ENCODE measurements at places on chromosomes 5 and 9. TPM values are rescaled to one million over a fixed set of nuclear protein-coding genes. Genes with fewer than 3 reads are reported as not detected.

SPATA31A5 gene
- not detected for total RNA-seq

RASA1 gene
- 30.7 TPM for total RNA-seq

TSSK1B gene
- total RNA-seq: not detected

ST8SIA4 gene
- 40.1 TPM for total RNA-seq

SAXO1 gene
- not detected for total RNA-seq

CNTNAP3B gene
- 0.15 TPM for total RNA-seq

DCTN4 gene
- total RNA-seq: 46.8 TPM

HCN1 gene
- not detected for total RNA-seq

ABLIM3 gene
- not detected for total RNA-seq

PCDHGA4 gene
- total RNA-seq: not detected

GRCh38 chr5:171647904-171648260 is 137.7 kb upstream of the SMIM23 start:
- no peaks in the 10 kb centered on the region for H3K27me3 ChIP-seq
- no peak for DNase-seq
- H3K36me3 ChIP-seq: no peaks in the 10 kb centered on the region
- H3K4me1 ChIP-seq: no peaks in the 10 kb centered on the region

DNA sequence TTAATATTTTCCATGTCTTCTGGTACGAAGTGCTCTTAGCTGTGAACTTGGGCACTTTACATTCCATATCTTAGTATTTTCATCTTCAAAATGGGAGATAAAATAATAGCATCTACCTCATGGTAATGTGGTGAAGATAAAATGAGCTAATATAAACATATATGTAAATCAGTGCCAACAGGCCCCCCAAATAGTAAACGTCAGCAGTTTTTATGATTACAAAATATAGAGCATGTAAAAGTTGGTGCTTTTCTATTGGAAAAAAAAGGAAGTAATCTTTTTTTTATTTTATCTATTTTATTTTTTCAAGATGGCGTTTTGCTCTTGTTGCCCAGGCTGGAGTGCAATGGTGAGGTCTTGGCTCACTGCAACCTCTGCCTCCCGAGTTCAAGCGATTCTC is 291.1 kb upstream of the PRDM9 start:
- no peaks in the 10 kb centered on the region for H3K36me3 ChIP-seq
- H3K27me3 ChIP-seq: no peaks in the 10 kb centered on the region
- no peak for DNase-seq
- H3K27ac ChIP-seq: no peak overlapping the region

GRCh38 chr9:133978899-133979272 is 13.2 kb downstream of the VAV2 start:
- H3K27me3 ChIP-seq: no peaks in the 10 kb centered on the region
- no peaks in the 10 kb centered on the region for H3K36me3 ChIP-seq
- no peak overlapping the region for H3K27ac ChIP-seq

DNA sequence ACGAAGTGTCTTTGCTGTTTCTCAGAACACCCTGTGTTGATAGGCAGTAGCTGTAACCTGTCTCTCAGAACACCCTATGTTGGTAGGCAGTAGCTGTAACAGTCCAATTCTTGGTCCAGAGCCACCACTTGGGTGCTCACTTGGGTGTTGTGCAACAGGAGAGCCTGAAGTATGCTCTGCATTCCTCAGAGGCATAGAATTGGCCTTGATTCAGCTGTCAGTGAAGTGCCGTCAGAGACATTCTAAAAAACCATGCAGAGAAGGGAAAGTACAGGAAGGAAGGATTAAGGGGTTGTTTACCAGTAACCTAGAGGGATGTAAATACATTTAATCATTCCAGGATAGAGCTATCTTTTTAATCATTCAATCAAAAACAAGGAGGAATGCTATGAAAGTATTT is 231.2 kb downstream of the ARRDC3 start:
- no peaks in the 10 kb centered on the region for H3K4me1 ChIP-seq
- H3K27ac ChIP-seq: no peak overlapping the region
- no peaks in the 10 kb centered on the region for H3K36me3 ChIP-seq
- H3K27me3 ChIP-seq: no peaks in the 10 kb centered on the region
- H3K4me3 ChIP-seq: no peak overlapping the region

DNA sequence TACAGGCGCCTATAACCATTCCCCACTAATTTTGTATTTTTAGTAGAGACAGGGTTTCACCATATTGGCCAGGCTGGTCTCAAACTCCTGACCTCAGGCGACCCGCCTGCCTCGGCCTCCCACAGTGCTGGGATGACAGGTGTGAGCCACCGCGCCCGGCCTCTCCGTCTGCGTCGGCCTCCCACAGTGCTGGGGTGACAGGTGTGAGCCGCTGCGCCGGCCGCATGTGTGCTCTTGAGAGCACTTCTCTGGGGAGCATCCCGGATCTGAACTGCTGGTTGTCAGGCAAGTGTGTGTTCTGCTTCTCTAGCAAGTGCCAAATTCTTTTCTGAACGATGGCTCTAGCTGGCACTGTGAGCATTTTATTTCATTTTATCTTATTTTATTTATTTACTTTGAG is 3.7 kb upstream of the ENTPD2 start:
- H3K36me3 ChIP-seq: no peaks in the 10 kb centered on the region
- H3K4me1 ChIP-seq: peaks cover 4% of the 10 kb centered on the region
- DNase-seq: no peak
- no peak overlapping the region for H3K27ac ChIP-seq
- H3K27me3 ChIP-seq: no peaks in the 10 kb centered on the region

GRCh38 chr5:73835726-73836125 is 209.7 kb downstream of the ARHGEF28 start:
- no peaks in the 10 kb centered on the region for H3K27me3 ChIP-seq
- H3K36me3 ChIP-seq: no peaks in the 10 kb centered on the region
- no peak overlapping the region for H3K27ac ChIP-seq
- H3K4me3 ChIP-seq: no peak overlapping the region
- H3K4me1 ChIP-seq: no peaks in the 10 kb centered on the region

DNA sequence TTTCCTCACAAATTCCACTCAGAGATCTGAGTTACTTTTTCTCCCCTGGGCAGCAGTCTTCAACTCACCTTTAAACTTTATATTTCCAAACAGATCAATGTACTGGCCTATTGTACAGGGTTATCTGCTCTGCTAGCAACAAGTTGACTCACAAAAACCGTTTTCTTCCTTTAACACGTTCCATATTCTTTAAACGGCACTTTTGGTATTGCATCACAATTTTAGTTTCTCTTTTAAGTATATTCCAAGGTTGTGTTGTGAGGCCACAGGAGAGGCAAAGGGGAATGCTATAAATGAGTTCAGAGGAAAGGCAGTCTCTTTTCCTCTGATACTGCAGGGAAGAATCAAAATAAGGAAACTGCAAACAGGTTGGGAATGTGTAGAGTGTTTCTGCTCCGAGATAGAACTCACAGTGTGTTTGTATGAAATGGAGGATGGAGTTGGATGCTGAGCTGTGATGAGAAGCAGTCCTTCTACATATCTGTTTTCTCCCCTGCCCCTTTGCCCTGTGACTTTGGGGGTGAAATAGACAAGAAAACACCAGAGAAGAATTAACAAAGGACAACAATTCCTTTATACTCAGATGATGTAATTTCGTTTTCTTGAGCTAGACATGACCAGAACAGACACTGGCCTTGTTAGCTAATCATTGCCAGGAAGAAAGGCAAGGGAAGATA is 9.9 kb upstream of the ALDOB start:
- no peak overlapping the region for H3K27ac ChIP-seq
- H3K4me3 ChIP-seq: no peak overlapping the region
- H3K27me3 ChIP-seq: no peaks in the 10 kb centered on the region
- no peaks in the 10 kb centered on the region for H3K4me1 ChIP-seq
- H3K36me3 ChIP-seq: no peaks in the 10 kb centered on the region

DNA sequence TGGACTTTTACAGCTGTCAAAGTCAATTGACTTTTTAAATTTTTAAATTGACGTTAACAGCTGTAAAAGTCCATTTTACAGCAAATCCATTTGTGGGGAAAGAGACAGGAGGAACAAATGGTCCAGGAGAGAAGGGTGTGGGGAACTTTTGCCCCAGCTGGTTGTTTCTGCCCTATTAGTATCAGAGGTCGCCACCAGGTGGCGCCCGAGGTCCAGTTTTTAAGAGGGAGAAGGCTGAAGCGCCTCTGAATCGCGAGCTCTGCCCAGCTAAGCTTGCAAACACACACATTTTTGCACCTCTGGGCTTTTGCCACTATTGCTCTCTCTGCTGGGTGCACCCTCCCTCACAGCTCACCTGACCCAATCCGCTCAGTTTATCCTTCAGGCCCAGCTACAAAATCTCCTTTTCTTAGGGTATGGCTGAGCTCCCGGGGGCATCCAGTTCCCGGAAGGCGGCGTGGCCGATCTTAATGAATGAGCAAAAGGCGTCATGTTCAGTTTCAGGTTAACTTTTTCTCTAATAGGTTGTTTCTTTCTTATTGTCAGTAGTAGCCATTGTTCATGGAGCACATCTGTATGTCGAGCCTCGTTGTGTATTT is 6.3 kb upstream of the TTLL11 start:
- no peaks in the 10 kb centered on the region for H3K27me3 ChIP-seq
- no peak overlapping the region for H3K27ac ChIP-seq
- H3K4me3 ChIP-seq: no peak overlapping the region
- DNase-seq: peak; percentile 79
- no peaks in the 10 kb centered on the region for H3K36me3 ChIP-seq

DNA sequence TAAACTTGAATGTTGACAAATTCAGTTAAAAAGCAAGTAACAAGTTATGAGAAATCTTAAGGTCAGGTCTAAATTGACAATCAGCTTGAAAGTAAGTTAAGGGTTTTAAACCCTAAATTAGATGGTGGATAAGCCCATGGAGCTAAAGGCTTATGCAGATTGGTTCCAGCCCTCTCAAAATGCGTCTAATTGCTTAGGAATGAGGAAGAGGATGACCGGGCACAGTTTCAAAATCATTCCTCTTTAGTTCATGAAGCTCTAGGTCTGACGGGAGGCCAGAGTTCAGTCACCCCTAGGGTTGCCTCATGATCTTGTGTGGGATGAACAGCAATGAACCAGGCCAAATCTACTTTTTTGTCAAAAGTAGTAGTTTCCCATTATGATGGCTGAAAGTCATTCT is 75.4 kb downstream of the SLC38A9 start:
- no peak overlapping the region for H3K4me3 ChIP-seq
- no peak for DNase-seq
- no peaks in the 10 kb centered on the region for H3K4me1 ChIP-seq
- H3K27me3 ChIP-seq: no peaks in the 10 kb centered on the region
- no peak overlapping the region for H3K27ac ChIP-seq
- H3K36me3 ChIP-seq: peaks cover 5% of the 10 kb centered on the region

GRCh38 chr5:98414938-98415337 is 358.5 kb upstream of the RGMB start:
- no peaks in the 10 kb centered on the region for H3K27me3 ChIP-seq
- H3K4me3 ChIP-seq: no peak overlapping the region
- no peak for DNase-seq
- H3K4me1 ChIP-seq: no peaks in the 10 kb centered on the region

- H3K27me3 ChIP-seq: no peaks in the 10 kb centered on the region
- no peak overlapping the region for H3K27ac ChIP-seq
- DNase-seq: no peak
Measured at GRCh38 chr5:127418974-127419682, 98.3 kb upstream of the PRRC1 start.

- DNase-seq: no peak
- H3K4me3 ChIP-seq: no peak overlapping the region
- no peak overlapping the region for H3K27ac ChIP-seq
- no peaks in the 10 kb centered on the region for H3K4me1 ChIP-seq
- H3K27me3 ChIP-seq: no peaks in the 10 kb centered on the region
- H3K36me3 ChIP-seq: no peaks in the 10 kb centered on the region
Measured at GRCh38 chr9:28464481-28465216, 891.4 kb upstream of the C9orf72 start.

- H3K4me3 ChIP-seq: no peak overlapping the region
- no peaks in the 10 kb centered on the region for H3K27me3 ChIP-seq
- no peak overlapping the region for H3K27ac ChIP-seq
- H3K4me1 ChIP-seq: no peaks in the 10 kb centered on the region
Measured at GRCh38 chr9:110125207-110125751, 82.7 kb downstream of the C9orf152 start.

GRCh38 chr9:92180669-92181181 is 65.5 kb upstream of the SPTLC1 start:
- H3K27me3 ChIP-seq: no peaks in the 10 kb centered on the region
- no peak for DNase-seq
- H3K27ac ChIP-seq: no peak overlapping the region
- no peak overlapping the region for H3K4me3 ChIP-seq

DNA sequence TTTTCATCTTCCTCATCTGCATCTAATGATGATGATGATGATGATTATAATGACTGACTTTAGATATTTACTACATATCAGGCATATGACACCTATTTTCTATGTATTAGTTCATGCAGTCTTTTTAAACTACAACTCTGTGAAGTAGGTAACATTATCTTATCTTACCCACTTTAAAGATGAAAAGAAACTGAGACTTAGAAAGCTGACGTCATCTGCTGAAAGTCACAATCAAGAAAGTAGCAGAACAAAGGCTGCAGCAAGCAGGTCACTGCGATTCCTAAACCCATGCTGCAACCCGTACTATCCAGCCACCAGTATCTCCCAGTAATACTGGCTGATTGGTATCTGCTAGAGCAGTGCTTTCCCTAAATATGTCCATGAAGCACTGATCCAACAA is 40.1 kb upstream of the INSYN2B start:
- peaks cover 11% of the 10 kb centered on the region for H3K36me3 ChIP-seq
- no peak overlapping the region for H3K4me3 ChIP-seq
- no peak for DNase-seq
- no peak overlapping the region for H3K27ac ChIP-seq
- no peaks in the 10 kb centered on the region for H3K27me3 ChIP-seq

DNA sequence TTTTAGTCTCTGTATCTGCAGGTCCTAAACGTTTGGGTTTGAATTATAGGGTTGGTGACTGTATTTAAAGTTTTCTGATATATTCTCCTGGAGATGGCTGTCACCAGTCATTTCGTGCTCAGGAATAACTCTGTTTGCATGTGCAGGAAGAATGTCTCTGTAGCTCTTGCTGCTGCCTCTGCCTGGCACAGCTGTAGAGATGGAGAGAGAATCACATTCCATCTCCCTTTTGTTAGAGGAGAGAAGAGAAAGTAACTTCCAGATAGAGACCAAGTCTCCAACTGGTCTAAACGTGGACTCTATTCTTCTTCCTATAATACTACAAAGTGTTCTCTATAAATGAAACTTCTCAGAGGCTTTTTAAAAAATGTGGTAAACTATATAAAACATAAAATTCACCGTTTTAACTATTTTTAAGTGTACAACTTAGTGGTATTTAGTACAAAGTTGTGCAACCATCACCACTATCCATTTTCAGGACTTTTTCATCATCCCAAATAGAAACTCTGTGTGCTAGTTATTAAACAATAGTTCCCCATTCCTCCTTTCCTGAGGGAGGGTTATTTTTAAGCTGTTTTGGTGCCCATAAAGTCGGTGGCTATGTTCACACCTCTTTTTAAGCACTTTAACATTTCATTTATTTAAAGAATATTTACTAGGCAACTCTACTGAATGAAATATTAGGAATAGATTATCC is 20.7 kb upstream of the STARD4 start:
- H3K4me3 ChIP-seq: no peak overlapping the region
- H3K27me3 ChIP-seq: no peaks in the 10 kb centered on the region
- no peaks in the 10 kb centered on the region for H3K36me3 ChIP-seq
- no peak for DNase-seq
- no peak overlapping the region for H3K27ac ChIP-seq

GRCh38 chr5:39702928-39703327 is 278.1 kb upstream of the DAB2 start:
- H3K27me3 ChIP-seq: no peaks in the 10 kb centered on the region
- no peaks in the 10 kb centered on the region for H3K36me3 ChIP-seq
- no peaks in the 10 kb centered on the region for H3K4me1 ChIP-seq
- H3K27ac ChIP-seq: no peak overlapping the region

GRCh38 chr9:129336601-129337331 is 158.7 kb upstream of the IER5L start:
- H3K36me3 ChIP-seq: no peaks in the 10 kb centered on the region
- peak overlapping the region; percentile 74 for H3K4me3 ChIP-seq
- DNase-seq: peak; percentile 35
- no peaks in the 10 kb centered on the region for H3K27me3 ChIP-seq
- no peak overlapping the region for H3K27ac ChIP-seq
